Psoas muscle (tissue), 8 donors: ENCODE measurements at places on chromosomes 12 and 14. TPM values are rescaled to one million over a fixed set of nuclear protein-coding genes. Genes with fewer than 3 reads are reported as not detected.

DNA sequence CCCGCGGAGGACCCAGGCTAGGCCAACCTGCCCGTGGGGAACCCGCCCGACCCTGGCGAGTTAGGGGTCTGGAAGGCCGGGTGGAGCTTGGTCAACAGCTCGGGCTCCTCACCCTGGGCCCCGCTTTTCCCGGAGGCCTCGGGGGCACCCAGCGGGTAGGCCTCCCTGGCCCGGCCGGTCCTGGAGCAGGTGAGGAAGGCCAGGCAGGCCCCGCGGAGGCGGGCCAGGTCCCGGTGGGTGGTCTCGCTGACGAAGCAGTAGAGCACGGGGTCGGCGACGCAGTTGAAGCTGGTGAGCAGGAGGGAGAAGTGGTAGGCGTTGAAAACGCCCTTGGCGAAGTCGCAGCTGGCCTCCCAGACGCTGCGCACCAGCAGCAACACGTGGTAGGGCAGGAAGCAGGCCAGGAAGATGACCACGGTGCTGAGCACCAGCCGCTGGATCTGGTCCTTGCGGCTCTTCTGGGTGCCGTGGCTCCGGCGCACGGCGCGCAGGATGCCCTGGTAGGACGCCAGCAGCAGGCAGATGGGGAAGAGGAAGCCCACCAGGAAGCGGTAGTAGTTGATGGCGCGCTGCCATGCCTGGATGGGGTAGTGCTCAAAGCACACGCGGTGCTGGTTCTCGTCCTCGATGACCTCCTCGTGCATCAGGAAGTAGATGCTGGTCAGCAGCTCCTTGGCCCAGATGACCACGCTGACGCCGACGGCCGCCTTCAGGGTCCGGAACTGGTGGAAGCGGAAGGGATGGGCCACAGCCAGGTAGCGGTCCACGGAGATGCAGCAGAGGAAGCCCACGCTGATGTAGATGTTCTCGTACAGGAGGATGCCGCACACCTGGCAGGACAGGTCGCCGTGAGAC is 10.3 kb downstream of the GPR68 start:
- H3K36me3 ChIP-seq = no peaks in the 10 kb centered on the region
- H3K27ac ChIP-seq = no peak overlapping the region
- H3K4me1 ChIP-seq = no peaks in the 10 kb centered on the region
- no peak overlapping the region for H3K4me3 ChIP-seq
- DNase-seq = peak; percentile 64

GRCh38 chr12:52903855-52904508 is 894 bp downstream of the KRT8 start:
- peak overlapping the region; percentile 28 for H3K4me3 ChIP-seq
- H3K27me3 ChIP-seq = no peaks in the 10 kb centered on the region
- no peaks in the 10 kb centered on the region for H3K36me3 ChIP-seq
- H3K27ac ChIP-seq = no peak overlapping the region

GRCh38 chr14:31717294-31718085 is 156.3 kb downstream of the NUBPL start:
- no peaks in the 10 kb centered on the region for H3K36me3 ChIP-seq
- peaks cover 23% of the 10 kb centered on the region for H3K4me1 ChIP-seq
- no peak overlapping the region for H3K27ac ChIP-seq

- no peak overlapping the region for H3K27ac ChIP-seq
- H3K4me1 ChIP-seq = no peaks in the 10 kb centered on the region
- no peaks in the 10 kb centered on the region for H3K36me3 ChIP-seq
- H3K27me3 ChIP-seq = no peaks in the 10 kb centered on the region
- no peak for DNase-seq
- H3K4me3 ChIP-seq = no peak overlapping the region
These were observed 279.6 kb downstream of the PRKD1 start for GRCh38 chr14:29648045-29648444.

The HOXC6 gene
- 7.6 TPM for total RNA-seq

DNA sequence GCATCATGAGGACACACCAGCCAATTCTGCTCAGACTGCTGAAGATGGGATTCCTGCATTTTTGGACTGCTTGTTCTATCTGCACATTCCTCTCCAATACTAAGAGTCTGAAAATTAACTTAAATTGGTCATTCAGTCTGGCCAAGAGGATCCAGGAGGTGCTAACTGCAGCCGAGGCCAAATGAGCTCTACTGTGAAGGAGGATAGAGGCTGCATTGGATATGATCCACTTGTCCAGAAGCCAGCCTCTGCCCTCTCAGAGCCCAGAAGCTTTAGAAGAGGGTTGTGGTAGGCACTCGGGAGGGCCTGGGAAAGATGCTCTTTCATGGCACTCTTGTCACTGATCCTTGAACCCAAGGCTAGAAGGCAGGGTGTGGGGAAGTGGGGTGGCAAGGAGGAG is 37.1 kb upstream of the PLEK2 start:
- H3K27ac ChIP-seq = no peak overlapping the region
- H3K36me3 ChIP-seq = no peaks in the 10 kb centered on the region
- no peaks in the 10 kb centered on the region for H3K27me3 ChIP-seq
- peaks cover 5% of the 10 kb centered on the region for H3K4me1 ChIP-seq
- H3K4me3 ChIP-seq = no peak overlapping the region

The TSPAN11 gene
- total RNA-seq = 0.12 TPM

DNA sequence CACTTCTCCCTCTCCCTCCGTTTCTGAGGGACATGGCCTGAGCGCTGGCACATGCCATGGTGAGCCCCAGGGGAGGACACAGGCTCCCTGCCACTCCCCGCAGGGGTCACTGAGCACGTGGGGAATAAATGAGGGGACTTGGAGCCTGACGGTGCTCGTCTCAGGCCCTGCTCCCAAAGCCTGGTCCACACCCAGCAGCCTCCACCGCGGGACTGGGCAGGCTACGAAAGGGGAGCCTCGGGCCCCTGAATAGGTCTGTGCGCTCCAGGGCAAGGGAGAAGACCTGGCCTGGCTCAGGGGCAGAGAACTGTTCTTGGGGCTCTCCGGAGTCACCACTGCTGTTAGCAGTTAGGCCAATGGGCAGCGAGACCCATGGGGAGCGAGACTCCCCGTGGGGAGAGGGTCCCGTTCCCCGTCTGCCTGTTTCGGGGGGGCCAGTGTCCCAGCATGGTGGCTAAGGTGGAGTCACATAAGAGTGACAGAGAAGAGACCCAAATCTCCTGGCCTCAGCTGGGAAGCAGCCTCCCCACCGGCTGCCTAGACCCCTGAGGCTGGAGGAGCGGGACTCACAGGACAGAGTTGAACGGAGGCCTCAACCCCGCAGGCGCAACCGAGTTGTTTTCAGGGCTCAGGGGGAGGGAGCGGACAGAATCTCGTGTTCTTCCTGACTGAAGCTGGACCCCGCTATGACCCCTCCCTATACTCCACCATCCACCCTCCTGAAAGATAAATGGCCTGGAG is 329.8 kb upstream of the SFSWAP start:
- no peak overlapping the region for H3K27ac ChIP-seq
- no peaks in the 10 kb centered on the region for H3K36me3 ChIP-seq
- peaks cover 18% of the 10 kb centered on the region for H3K27me3 ChIP-seq

The CLEC4A gene
- not detected for total RNA-seq

The COPS7A gene
- total RNA-seq = 86.2 TPM

GRCh38 chr14:104419865-104420505 is 159.6 kb upstream of the C14orf180 start:
- DNase-seq = no peak
- H3K4me3 ChIP-seq = no peak overlapping the region
- H3K27ac ChIP-seq = no peak overlapping the region
- no peaks in the 10 kb centered on the region for H3K4me1 ChIP-seq
- H3K27me3 ChIP-seq = peaks cover 36% of the 10 kb centered on the region
- no peaks in the 10 kb centered on the region for H3K36me3 ChIP-seq

DNA sequence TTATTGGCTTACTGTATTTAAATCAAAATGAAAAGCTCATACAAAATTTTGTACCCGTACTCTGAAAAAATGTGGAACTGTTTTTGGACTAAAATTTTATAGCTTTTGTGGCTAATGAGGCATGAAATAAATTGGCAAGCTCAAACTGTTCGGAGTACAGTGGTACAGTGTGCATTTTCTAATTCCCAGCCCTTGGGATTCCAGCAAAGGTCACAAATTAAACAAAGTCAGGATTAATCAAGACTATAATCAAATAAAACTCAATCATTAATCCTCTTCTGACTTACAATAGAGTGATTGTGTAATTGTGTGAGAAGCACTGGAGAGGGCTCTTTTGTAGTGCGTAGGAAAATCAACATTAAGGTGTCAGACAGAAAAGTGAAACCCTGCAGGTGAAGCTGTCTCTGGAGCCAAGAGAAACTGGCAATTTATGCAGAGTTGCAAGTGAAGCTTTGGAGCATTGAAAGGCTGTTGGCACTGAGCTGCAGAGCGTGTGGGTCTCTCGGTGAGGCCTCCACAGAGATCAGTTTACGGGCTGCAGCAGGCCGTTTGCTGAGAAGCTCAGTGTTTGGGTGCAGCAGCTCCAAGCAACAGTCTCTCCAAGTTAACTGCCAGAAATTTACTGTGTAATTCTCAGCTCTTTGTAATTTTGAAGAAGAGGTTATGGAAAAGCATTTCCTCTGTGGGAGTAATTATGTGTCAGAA is 275.9 kb downstream of the FBXL14 start:
- no peak overlapping the region for H3K4me3 ChIP-seq
- H3K27me3 ChIP-seq = no peaks in the 10 kb centered on the region
- H3K27ac ChIP-seq = no peak overlapping the region
- H3K4me1 ChIP-seq = no peaks in the 10 kb centered on the region

GRCh38 chr14:29216268-29217232 is 450.0 kb downstream of the FOXG1 start:
- no peak overlapping the region for H3K27ac ChIP-seq
- no peaks in the 10 kb centered on the region for H3K4me1 ChIP-seq
- H3K4me3 ChIP-seq = no peak overlapping the region
- no peak for DNase-seq
- no peaks in the 10 kb centered on the region for H3K36me3 ChIP-seq

- no peaks in the 10 kb centered on the region for H3K27me3 ChIP-seq
- no peak overlapping the region for H3K4me3 ChIP-seq
- no peak overlapping the region for H3K27ac ChIP-seq
- H3K4me1 ChIP-seq = no peaks in the 10 kb centered on the region
These were observed 201.2 kb downstream of the DAD1 start for GRCh38 chr14:22387776-22388241.

DNA sequence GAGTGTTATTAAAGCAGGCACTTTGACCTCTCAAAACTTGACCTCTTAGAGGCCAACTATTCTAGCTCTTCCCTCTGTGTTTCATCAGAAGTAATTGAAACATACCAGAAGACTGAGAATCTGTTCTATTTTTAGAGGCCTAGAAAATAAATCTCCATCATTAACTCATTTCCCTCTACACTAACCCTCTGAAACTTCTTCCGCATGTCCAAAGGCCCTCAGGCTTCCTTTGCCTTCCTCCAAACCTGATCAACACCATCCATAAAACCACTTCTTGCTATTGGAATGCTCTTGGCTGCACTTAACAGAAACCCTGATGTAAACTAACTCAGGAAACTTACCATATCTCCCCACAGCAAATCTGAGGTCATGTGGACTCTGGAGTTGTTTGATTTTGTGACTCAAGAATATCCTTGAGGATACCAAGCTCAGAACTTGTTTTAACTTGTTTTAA is 196.4 kb downstream of the RPAP3 start:
- H3K4me3 ChIP-seq = no peak overlapping the region
- H3K36me3 ChIP-seq = no peaks in the 10 kb centered on the region
- H3K27me3 ChIP-seq = no peaks in the 10 kb centered on the region
- no peak overlapping the region for H3K27ac ChIP-seq
- no peak for DNase-seq

The DNAI7 gene
- total RNA-seq = 0.26 TPM

DNA sequence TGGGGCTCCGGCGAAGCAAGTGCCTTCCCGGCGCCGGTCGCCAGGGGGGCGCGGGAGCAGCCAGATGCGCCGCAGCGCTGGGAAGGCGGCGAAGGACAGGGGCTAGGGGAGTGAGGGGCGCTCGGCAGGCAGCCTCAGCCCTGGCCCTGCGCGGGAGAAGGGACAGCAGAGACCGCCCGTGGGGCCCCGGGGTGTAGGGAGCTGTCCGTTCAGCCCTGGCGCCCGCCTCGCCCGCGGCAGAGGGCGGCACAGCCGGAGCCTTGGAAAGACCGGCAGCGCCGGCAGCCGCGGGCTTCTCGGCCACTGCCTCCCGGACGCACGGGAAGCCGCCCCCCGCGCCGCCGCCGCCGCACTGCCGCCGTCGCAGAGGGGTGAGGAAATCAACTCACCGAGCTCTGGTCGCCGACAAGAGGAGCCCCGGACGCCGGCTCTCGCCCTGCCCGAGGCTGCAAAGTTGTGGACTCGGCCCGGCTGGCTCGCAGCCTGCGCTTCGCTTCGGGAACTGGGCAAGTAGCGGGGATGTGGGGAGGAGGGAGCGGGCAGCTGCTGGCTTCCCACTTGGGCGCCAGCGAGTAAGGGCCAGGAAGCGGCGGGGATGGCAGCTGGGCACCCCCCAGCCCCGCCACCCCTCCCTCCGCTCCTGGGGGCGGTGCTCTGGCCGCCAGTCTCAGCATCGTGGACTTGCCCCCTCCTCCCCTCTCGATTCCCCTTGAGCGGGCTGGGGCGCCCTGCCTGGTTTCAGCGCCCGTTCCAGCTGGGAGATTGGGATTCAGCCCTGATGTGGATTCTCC is at the start of gene ZDHHC22:
Gene ZDHHC22, minus strand, starts transcription at position 578 of the 791 bp plus-strand sequence. CDS start 2,053 bp downstream, outside the sequence.
- peaks cover 13% of the 10 kb centered on the region for H3K4me1 ChIP-seq
- DNase-seq = no peak
- no peak within 1 kb of the TSS for H3K27ac ChIP-seq
- peak within 1 kb of the TSS; percentile 64 for H3K4me3 ChIP-seq
- peaks cover 95% of the 10 kb centered on the region for H3K27me3 ChIP-seq
- H3K36me3 ChIP-seq = no peaks in the 10 kb centered on the region

DNA sequence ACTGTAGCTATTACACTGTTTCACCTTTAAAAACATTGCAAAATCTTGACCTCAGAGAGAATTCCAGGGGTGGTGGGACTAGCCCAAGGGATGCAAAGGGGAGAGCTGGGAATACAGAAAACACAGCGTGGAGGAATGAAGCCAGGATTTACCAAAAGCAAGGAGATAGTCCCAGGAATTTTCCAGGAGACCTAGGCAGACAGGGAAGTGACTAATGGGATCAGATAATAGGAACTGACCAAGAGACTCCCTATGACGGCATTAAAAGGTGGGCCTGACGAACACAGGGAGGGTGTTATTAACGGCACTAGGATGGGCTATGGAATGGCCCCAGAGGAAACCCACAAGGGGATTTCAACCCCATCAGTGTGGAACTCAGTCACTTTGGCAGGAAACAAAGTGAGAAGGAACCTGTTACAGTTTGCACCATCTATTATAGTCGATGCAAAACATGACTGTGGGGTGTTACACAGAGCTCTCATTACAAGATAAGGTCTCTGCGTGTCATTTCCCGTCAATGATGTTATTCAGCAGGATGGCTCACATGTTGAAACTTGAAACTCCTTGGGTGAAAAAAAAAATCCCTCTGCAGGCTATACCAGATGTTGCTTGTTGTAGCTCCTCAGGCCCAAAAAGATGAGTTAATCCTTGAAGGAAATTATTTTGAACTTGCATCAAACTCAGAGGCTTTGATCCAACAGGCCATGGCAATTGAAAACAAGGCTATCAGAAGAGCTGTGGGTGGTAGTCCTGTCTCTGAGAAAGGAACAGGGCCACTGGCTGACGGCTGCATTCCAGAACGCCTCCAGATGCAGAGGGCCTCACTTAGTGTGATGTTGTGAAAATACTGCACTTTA is 58.7 kb downstream of the DRAM1 start:
- no peaks in the 10 kb centered on the region for H3K4me1 ChIP-seq
- DNase-seq = peak; percentile 80
- H3K36me3 ChIP-seq = no peaks in the 10 kb centered on the region
- no peaks in the 10 kb centered on the region for H3K27me3 ChIP-seq
